ENCODE measurements at places on chromosomes 2 and 18.

GRCh38 chr18:49850636-49851035 lies 37.3 kb upstream of the ACAA2 start:
- no peak for DNase-seq

DNA sequence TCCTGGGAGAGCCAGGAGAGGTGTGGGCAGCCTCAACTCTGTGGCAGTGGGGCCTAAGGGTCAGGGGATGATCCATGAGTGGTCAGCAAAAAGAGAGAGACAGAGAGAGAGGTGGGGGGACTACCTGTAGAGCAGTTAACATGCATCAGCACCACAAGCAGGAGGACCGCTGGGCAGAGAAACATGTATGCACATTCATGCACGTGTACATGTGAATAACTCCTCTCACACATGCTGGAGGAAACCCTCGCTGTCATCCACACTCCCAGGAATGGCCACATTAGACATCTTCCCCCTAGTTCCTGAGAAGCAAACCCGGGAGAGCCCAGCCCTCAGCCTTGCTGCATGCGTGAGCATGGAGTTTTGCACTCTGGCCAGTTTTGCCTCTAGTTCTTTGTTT lies 166.1 kb downstream of the SMAD7 start:
- no peak for DNase-seq

DNA sequence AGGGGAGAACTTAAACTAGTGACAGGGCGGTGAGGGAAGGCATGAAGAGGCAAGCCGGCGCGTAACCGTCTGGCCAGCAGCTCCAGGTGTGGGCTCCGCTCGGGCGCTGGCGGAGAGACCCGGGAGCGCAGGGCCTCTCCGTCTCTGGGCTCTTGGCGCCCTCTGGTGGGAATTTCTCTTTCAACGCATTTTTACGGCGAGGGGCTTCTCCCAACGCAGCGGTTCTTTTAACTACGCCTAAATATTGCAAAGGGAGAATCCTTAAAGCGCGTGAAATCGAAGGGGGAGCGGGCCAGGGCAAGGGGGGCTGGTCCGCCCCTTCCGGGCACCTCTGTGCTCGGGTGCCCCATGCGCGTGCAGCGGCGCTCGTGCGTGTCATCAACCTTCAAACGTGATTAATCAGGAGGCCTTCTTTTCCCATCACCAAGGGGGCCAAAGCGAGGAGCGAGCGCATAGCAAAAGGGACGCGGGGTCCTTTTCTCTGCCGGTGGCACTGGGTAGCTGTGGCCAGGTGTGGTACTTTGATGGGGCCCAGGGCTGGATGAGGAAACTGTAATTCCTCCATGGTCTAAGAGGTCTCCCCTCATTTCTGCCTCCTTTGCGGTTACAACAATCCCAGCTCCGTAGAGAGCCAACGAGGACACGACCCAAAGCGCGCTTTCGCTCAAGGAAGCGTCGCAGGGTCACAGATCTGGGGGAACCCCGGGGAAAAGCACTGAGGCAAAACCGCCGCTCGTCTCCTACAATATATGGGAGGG lies 762 bp upstream of the GAD1 start:
- no peak for DNase-seq

- no peak for DNase-seq
Measured at GRCh38 chr2:196173505-196173904, 2.1 kb upstream of the STK17B start.

GRCh38 chr2:2899826-2900225 lies 477.8 kb downstream of the EIPR1 start:
- DNase-seq: no peak

- no peak for DNase-seq
Measured at GRCh38 chr2:216345846-216346245, 26.4 kb downstream of the MARCHF4 start.

DNA sequence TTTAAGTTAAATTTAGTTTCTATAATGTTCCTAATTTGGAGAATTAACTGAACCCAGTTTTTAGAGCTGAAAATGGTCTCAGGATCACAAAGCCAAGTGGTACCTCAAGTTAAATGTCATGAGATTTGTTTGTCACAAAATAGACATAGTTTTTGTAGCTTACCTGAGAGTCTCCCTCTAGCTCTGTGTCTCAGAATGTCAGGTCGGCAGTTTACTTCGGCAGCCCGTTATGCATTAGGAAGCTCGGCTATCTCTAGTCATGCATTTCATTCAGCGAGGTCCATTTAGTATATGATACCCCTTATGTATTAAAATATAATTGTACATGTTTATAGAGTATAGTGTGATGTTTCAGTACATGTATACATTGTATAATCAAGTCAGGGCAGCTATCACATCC lies 155.6 kb downstream of the EML6 start:
- DNase-seq: no peak

GRCh38 chr2:65232636-65233035 lies 5.0 kb downstream of the ACTR2 start:
- DNase-seq: no peak

DNA sequence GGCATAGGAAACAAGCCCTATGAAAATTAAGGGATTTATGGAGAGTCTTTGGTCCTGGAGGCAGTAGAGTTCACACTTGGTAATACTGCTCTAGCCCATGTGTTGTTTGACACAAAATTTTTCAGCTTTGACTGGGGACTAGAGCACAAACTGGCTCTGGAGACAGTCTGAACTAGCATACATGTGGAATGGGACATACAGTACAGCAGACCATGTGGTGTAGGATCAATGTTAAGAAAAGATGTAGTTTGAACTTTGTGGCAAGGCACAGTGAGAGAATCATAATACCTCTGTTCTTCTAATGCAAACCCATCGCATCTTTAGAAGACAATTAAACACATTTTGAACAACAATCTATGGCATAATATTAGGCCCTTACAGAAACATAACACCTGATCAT lies 521.5 kb upstream of the DDX18 start:
- no peak for DNase-seq

- no peak for DNase-seq
Measured at GRCh38 chr2:170145675-170146432, 32.1 kb upstream of the MYO3B start.

DNA sequence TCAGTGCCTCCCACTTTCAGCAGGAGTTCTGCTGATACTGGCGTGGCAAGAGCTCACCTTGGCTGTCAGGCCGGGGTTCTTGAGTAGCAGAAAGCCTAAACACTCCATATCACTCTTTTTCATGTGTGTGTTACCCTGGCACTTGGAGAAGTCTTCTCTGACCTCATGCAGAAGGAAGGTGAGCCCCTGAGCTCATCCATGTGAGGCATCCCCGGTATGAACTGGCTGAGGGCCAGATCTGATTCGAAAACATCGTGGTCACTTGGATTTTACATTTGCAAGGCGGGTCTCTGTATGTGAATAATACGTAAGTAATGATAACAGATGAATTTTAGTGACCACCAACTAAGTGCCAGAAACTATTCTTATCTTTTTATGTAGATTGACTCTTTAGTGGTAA lies 93.6 kb downstream of the RAPGEF4 start:
- DNase-seq: no peak

GRCh38 chr18:55875371-55875901 lies 287.4 kb upstream of the TCF4 start:
- DNase-seq: peak; percentile 70

DNA sequence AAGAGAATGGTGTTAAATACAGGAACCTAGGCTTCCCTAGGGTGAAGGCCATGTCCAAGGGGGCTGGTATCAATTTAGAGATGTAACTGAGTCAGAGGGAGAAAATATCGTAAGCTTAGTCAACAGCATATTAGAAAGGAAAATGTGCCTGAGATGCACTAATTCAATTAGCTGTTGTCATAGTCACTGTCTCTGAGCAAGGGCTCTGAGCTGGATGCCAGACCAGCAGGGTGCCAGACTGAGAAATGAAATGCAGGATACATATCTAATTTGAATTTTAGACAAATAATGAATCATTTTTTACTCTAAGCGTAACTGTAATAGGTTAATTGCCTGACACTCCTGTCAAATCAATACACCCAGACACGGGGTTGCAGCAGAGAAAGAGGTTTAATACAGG lies 11.4 kb upstream of the SLC35F6 start:
- no peak for DNase-seq

- DNase-seq: no peak
Measured at GRCh38 chr2:207497596-207497995, 32.2 kb upstream of the CREB1 start.

DNA sequence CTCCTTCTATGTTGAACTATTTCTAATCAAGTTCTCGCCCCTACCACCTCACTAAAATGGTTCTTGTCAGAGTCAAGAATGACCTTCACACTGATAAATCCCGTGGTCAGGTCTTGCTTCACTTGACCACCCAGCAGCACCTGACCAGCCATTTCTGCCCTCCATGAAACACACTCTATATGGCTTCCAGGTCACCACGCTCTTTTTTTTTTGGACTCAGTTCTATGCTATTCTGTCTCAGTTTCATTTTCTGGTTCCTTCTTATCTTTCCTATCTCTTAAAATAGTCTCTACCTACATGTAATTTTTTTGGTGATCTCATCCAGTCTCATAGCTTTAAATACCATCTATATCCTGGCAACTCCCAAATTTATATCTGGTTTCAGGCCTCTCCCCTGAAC lies 11.4 kb downstream of the EIF2AK3 start:
- no peak for DNase-seq

GRCh38 chr18:55559739-55560138 lies 28.3 kb downstream of the TCF4 start:
- DNase-seq: no peak

DNA sequence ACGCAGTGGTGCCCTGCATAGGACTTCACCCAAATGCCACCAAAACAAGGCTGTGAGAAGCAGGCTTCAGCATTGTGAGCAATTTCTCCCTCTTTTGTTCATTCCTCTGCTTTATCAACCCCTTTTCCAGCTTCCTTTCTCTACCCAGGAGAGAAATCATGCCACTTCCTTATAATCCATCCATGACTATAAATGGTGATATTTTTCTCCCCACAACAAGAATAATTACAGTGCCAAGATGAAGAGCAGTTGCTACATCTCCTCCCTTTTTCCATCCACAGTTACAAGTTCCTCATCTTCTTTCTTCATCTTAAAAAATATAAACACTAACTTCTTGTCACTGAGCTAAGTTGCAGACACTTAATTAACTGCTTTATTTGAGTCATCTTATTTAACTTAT lies 167.2 kb downstream of the ANTXR1 start:
- no peak for DNase-seq

GRCh38 chr2:195105581-195105980 lies 551.4 kb upstream of the SLC39A10 start:
- DNase-seq: no peak

GRCh38 chr2:85851253-85852151 lies 37.3 kb downstream of the ST3GAL5 start:
- peak; percentile 48 for DNase-seq

DNA sequence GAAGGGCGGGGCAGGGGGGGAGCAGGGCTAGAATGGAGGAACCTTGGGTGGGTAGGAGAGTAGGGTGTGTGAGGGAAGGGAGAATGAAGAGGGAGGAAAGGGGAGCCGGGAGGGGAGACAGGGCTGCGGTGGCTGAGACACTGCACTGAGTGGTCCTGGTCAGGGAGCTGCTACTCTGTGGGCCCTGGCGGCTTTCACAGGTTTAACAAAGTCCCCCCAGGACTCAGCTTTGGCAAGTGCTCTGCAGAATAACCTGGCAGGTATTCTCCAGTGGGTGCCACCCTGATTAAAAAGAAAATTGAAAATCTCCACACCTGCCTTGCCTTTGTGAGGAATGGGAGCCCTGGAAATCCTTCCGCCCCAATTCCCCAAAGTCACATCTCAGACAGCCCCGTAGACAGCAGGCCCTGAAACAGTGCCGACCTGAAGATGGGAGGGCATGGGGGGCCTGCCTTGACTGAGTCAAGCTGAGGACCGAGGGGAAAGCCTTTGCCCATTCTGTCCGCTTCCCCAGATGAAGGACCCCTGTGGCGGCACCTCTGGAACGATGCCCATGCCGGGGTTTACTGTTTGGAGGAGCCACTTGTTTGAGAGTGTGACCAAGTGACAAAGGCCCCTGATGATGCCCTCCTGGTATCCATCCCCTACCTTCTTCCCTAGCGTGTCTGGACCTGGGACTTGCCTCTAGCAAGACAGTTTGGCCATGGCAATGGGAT lies 43.6 kb upstream of the OTOS start:
- no peak for DNase-seq

- no peak for DNase-seq
Measured at GRCh38 chr2:127097471-127097765, 9.5 kb downstream of the BIN1 start.

DNA sequence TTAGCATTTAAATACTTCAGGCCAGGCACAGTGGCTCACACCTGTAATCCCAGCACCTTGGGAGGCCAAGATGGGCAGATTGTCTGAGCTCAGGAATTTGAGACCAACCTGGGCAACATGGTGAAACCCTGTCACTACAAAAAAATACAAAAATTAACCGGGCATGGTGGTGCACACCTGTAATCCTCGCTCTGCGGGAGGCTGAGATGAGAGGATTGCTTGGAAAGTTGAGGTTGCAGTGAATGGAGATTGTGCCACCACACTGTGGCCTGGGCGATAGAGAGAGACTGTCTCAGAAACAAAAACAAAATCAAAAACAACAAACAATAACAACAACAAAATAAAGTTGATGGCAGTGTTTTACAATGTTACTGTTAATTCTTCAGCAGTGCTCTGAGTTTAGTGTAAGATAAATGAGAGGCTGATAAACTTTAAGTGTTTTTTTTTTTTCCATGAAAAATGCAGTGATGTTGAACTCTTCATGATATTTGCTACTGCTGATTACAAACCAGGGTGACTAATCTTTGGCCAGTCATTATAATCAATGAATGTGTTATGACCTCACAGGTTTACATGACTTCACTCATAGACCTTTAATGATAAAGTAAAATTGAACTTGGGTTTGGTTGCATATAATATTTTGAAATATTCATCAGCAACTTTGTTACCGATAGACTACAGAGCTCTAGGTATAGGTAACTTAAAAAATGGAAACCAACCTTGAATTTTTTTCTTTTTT lies 2.5 kb downstream of the ITGAV start:
- no peak for DNase-seq

DNA sequence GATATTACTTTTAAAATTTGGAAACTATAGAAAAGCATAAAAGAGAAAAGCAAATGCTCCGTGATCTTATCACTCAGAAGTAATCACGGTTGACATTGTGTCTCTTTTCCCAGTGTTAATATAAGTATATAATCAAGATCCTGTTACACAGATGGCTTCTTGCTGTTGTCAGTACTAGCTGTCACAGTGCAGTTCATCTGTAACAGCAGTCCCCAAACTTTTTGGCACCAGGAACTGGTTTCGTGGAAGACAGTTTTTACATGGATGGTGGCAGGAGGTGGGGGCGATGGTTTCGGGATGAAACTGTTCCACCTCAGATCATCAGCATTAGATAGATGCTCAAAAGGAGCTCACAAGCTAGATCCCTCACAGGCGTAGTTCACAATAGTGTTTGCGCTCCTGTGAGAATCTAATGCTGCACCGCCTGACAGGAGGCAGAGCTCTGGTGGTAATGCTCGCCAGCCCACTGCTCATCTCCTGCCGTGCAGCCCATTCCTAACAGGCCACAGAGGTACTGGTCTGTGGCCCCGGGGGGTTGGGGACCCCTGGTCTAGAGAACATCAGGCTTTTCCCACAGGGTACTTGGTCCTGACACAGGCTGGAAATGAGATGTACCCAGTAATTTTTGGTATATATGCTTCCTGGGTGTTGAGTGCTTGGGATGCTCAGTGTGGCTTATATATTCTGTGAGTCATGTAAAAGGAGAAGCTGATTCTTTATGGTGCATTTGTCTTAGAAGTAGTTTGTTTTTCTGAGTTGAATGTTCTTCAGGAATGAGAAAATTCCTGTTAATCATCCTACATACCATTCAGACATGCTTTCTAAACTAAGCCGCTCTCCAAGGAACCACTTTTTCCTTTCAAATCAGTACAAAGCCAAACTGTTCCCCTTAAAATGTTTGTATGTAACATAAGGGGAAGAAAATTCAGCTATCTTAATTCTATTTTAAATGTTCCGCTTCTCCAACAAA lies 121.8 kb downstream of the NCK2 start:
- DNase-seq: peak; percentile 15

GRCh38 chr2:51697095-51697494 lies 665.2 kb upstream of the NRXN1 start:
- no peak for DNase-seq

All from hippocampal formation (tissue), 2 donors.